SHP77 treated with DMSO at 0.1 percent for 48 hours (cell line): ENCODE measurements at places on chromosomes 4 and X.

GRCh38 chr4:7978489-7978888 is 38.8 kb upstream of the AFAP1 start:
- DNase-seq = no peak

GRCh38 chrX:21926527-21927278 is 13.8 kb upstream of the SMS start:
- DNase-seq = no peak

- no peak for DNase-seq
Observed at GRCh38 chr4:147955827-147956558, 224.1 kb downstream of the ARHGAP10 start.

GRCh38 chrX:150582338-150582948 is 14.0 kb downstream of the MTM1 start:
- no peak for DNase-seq

DNA sequence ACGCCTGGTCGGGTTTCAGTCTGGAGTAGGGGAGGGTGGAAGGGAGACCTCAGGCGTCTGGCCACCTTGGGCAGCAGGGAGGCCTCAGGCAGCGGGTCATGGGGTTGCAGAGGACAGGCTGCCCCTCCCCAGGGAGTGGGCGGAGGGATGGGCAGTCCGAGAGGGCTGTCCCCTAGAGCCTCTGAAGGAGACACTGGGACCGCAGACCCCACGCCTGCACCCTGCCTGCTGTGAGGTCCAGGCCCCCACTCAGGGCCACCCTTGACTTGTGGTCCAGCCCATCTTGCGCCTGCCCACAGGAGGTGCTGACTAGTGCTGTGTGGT is 16.5 kb downstream of the FGFRL1 start:
- DNase-seq = no peak

DNA sequence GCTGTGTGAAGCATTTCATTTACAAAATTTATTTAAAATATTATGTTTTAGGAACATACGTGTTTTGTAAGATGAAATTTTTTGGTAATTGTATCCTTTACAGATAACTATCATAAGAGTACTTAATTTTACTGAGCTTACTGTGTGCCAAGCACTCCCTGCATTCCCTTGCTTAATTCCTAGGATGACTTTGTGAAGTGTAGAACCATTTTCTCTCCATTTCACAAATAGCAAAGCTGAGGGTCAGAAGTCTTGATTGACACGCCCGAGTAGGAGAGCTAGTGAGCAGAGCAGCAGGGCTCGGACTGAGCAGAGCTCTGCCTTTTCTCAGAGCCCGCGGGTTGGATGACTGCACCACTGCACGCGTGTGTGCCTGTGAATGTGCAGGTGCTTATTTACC is 30.6 kb downstream of the PIGG start:
- DNase-seq = no peak

DNA sequence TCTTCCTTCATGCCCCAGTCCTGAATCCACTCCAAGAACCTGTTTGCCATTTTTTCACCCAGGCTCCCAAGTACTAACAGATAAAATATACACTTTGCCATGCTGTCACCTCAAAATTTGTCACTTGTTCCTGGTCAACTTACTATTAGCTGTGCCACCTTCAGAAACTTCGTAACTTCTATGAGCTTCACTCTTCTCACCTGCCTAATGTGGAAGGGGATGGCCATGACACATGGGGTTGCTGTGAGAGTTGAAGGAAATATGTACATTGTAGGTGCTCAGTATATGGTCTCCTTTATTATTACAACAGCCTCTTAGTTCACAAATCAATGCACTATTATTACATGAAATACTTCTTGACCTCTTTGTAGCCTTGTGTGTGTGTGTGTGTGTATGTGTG is 10.4 kb downstream of the TMSB4X start:
- DNase-seq = no peak

DNA sequence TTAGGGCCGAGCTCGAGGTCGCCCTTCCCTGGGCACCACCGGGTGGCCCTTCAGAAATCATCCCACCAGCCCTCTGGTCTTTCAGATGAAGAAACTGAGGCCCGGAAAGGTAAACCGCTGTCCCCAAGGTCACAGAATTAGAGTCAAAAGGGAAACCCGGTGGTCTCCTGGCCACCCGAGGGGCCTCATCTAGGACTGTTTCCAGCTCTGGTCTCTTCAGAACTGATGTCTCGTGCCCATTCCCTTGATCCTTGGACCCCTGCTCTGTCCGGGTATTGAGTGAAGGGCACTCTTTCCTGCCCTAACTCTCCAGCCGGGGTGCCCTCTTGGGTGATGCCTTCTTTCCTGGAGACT is 841 bp downstream of the HTRA3 start:
- no peak for DNase-seq

DNA sequence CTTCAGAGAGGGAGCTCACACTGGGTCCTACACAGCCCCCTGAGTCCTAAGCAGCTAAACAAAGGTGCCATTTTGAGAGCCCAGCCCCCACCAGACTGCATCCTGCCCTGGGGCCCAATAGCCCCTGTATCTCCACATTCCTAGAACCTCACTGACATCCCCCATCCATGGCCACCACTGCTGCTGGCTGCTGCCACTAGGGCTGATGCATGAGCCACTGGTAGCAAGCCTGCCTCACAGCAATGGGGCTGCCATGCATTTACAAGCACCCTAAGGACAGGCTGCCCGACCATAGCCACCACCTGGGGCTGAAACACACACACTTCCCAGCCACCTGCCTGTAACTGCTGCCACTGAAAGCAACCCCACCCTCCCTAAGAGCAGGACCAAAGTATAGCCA is 26.5 kb upstream of the TRO start:
- no peak for DNase-seq
